ENCODE measurements at places on chromosomes 6 and 20.
A peak's percentile ranks its signal among the peaks of the same experiment; 100 is the strongest.

DNA sequence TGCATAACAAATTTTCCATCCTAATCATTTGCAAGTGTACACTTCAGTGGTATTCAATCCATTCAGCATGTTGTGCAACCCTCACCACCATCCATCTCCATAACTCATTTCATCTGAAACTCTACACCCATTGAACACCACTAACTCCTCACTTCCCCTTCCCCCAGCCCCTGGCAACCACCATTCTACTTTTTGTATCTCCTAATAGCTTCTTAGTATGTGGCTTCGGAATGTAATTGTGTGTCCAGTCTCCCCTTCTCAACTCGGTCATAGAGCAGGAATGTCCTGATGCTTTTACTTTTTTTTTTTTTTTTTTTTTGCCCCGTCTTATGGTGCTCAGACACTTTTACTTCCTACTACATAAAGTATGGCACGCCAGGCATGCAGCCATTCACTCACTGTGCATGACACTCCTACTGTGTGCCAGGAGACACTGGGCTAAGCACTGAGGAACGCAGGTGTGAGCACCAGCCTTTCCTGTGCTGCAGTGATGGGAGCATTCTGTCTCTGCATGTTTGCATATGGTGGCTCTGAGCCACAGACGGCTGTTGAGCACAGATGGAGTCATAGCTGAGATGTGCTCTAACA lies 15.3 kb downstream of the HCK start:
- no peak overlapping the region for H3K4me3 ChIP-seq
- no peaks in the 10 kb centered on the region for H3K36me3 ChIP-seq
- H3K4me1 ChIP-seq, result no peaks in the 10 kb centered on the region
- H3K27ac ChIP-seq, result no peak overlapping the region

- no peak overlapping the region for H3K27ac ChIP-seq
- H3K27me3 ChIP-seq, result no peaks in the 10 kb centered on the region
- no peak for DNase-seq
- H3K4me1 ChIP-seq, result no peaks in the 10 kb centered on the region
- H3K4me3 ChIP-seq, result no peak overlapping the region
Observed at GRCh38 chr6:55957961-55958422, 82.6 kb upstream of the BMP5 start.

DNA sequence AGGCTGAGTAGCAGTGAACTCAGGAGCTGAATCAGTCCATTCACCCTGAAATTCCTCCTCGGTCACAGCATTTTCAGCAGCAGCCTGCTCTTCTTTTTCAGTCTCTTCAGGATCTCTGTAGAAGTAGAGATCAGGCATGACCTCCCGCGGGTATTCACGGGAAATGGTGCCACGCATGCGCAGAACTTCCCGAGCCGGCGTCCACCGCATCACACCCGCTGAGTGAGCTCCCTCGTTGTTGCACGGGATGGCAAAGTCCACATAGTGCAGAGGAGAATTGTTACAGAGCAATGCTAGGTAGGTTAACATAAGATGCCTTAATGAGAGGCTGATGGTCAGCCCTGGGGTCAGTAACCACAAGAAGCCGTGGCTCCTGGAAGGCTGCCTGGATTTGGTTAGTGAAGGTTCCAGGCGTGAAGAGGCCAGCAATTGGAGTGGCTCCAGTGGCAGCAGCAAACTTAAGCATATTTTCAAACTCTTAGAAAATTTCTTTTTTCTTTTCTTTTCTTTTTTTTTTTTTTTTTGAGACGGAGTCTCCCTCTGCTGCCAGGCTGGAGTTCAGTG lies 113.5 kb upstream of the HDAC2 start:
- no peak overlapping the region for H3K4me3 ChIP-seq
- no peaks in the 10 kb centered on the region for H3K36me3 ChIP-seq
- no peaks in the 10 kb centered on the region for H3K4me1 ChIP-seq
- no peak for DNase-seq

- no peak overlapping the region for H3K4me3 ChIP-seq
- H3K27me3 ChIP-seq, result no peaks in the 10 kb centered on the region
- DNase-seq, result no peak
- no peaks in the 10 kb centered on the region for H3K4me1 ChIP-seq
Observed at GRCh38 chr6:16824845-16825685, 63.8 kb upstream of the ATXN1 start.

GRCh38 chr20:2578475-2579192 lies 42.3 kb downstream of the TMC2 start:
- no peaks in the 10 kb centered on the region for H3K4me1 ChIP-seq
- peaks cover 8% of the 10 kb centered on the region for H3K27me3 ChIP-seq
- no peak overlapping the region for H3K27ac ChIP-seq
- no peaks in the 10 kb centered on the region for H3K36me3 ChIP-seq

GRCh38 chr20:58909585-58909984 lies 57.1 kb downstream of the GNAS start:
- peaks cover 27% of the 10 kb centered on the region for H3K4me1 ChIP-seq
- H3K27ac ChIP-seq, result no peak overlapping the region
- H3K4me3 ChIP-seq, result no peak overlapping the region
- no peak for DNase-seq

DNA sequence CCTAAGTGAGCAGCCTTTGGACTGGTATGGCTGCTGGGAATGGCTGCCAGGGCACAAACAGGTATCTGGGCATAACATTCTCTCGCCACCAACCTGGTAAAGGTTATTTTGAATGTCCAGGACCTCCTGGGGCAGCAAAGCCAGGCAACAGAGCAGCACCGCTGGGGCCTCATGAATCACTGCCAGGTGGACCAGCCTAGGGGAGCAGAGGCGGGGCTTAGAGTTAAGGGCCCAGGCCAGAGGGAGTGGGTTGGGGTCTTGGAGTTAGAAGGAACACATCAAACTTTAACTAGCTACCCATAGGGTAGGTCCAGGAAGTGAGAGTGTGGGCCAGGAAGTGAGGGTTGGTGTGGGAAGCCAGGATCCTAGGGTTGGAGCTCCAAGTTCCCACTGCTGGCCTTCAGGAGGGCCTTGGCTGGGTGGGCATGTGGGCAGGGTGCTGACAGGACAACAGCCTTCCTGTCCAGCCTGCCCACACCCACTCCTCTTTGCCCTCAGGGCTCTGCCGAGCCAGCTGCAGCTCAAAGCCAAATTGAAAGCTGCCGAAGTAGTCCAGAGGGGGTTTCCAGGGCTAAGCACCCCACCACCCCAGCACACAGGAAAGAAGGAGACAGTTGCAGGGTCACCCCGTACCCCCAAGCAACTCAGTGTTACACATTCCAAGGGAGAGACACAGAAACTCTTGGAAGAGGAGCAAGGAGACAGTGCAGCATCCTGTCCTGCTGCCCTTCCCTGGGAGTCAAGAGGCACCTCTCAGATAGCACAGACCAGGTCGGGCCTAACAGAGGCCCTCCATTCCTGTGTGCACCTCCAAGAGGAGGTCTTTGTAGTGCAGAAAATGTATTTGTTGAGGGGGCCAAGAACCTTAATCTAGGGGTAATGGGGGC lies 2.6 kb downstream of the NFKBIE start:
- no peaks in the 10 kb centered on the region for H3K27me3 ChIP-seq
- H3K4me1 ChIP-seq, result peaks cover 22% of the 10 kb centered on the region
- no peak overlapping the region for H3K4me3 ChIP-seq
- H3K27ac ChIP-seq, result no peak overlapping the region

- H3K27me3 ChIP-seq, result no peaks in the 10 kb centered on the region
- H3K27ac ChIP-seq, result no peak overlapping the region
- no peak for DNase-seq
- no peaks in the 10 kb centered on the region for H3K4me1 ChIP-seq
- H3K36me3 ChIP-seq, result no peaks in the 10 kb centered on the region
- no peak overlapping the region for H3K4me3 ChIP-seq
Observed at GRCh38 chr20:7841971-7842310, 98.3 kb downstream of the HAO1 start.

GRCh38 chr6:155195903-155196302 lies 67.9 kb upstream of the CLDN20 start:
- no peak for DNase-seq
- H3K36me3 ChIP-seq, result no peaks in the 10 kb centered on the region
- peaks cover 13% of the 10 kb centered on the region for H3K4me1 ChIP-seq
- no peak overlapping the region for H3K27ac ChIP-seq

GRCh38 chr6:167703347-167703746 lies 123.4 kb upstream of the AFDN start:
- DNase-seq, result no peak
- H3K4me3 ChIP-seq, result no peak overlapping the region
- no peaks in the 10 kb centered on the region for H3K27me3 ChIP-seq
- H3K4me1 ChIP-seq, result peaks cover 6% of the 10 kb centered on the region

GRCh38 chr6:137166247-137167098 lies 7.0 kb downstream of the IL22RA2 start:
- H3K27me3 ChIP-seq, result no peaks in the 10 kb centered on the region
- no peaks in the 10 kb centered on the region for H3K36me3 ChIP-seq
- H3K27ac ChIP-seq, result no peak overlapping the region
- no peak overlapping the region for H3K4me3 ChIP-seq
- no peaks in the 10 kb centered on the region for H3K4me1 ChIP-seq
- DNase-seq, result no peak

GRCh38 chr6:87762116-87762515 lies 60.1 kb upstream of the AKIRIN2 start:
- no peak overlapping the region for H3K27ac ChIP-seq
- H3K36me3 ChIP-seq, result no peaks in the 10 kb centered on the region
- H3K4me3 ChIP-seq, result no peak overlapping the region
- no peaks in the 10 kb centered on the region for H3K4me1 ChIP-seq

- H3K36me3 ChIP-seq, result no peaks in the 10 kb centered on the region
- H3K4me1 ChIP-seq, result peaks cover 11% of the 10 kb centered on the region
- no peak overlapping the region for H3K27ac ChIP-seq
Observed at GRCh38 chr20:1287306-1287705, 21.2 kb downstream of the SNPH start.

- no peak overlapping the region for H3K4me3 ChIP-seq
- no peaks in the 10 kb centered on the region for H3K4me1 ChIP-seq
Observed at GRCh38 chr20:1436263-1436662, 30.4 kb downstream of the NSFL1C start.

DNA sequence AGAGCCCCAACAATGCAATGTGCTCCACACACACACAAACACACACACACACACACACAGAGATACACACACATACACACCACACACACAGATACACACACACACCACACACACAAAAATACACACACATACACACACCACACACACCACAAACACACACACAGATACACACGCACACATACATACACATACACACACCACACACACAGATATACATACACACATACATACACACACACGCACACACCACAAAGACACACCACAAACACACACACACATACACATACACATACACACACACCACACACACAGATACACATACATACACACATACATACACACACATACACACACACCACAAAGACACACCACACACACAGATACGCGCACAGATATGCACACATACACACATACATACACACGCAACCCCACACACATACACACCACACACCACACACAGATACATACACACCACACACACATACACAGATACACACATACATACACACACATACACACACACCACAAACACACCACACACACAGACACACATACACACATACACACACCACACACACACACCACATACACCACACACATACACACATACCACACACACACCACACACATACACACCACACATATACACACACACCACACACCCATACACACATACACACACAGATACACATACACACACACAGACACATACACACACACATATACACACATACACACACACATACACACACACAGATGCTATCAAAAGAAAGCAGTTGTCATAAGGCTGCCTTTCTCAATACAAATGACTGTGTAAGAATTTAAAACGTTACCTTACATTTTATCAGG lies 128.0 kb downstream of the FOXC1 start:
- H3K27me3 ChIP-seq, result no peaks in the 10 kb centered on the region
- H3K36me3 ChIP-seq, result no peaks in the 10 kb centered on the region
- no peak overlapping the region for H3K4me3 ChIP-seq

- peak overlapping the region; percentile 36 for H3K27ac ChIP-seq
- DNase-seq, result peak; percentile 73
- peaks cover 88% of the 10 kb centered on the region for H3K4me1 ChIP-seq
- no peak overlapping the region for H3K4me3 ChIP-seq
Observed at GRCh38 chr20:62921119-62921687, 5.1 kb downstream of the DIDO1 start.

DNA sequence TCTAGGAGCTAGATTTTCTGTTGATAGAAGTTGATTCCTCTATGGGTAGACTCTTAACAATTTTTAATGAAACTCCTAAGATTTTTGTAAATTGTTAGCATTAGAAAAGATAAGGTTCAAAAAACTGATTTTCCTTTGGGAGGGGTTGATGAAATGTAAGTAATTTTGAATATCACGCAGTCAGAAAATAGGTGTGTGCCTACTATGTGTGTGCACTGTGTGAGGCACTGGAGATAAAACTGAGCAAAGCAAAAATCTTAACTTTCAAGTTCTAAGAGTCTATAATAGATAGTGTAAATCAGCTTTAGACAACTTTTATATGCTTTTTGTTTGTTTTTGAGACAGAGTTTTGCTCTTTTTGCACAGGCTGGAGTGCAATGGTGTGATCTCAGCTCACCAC lies 53.3 kb downstream of the FAM217A start:
- DNase-seq, result no peak
- H3K27me3 ChIP-seq, result no peaks in the 10 kb centered on the region
- peaks cover 49% of the 10 kb centered on the region for H3K4me1 ChIP-seq
- no peaks in the 10 kb centered on the region for H3K36me3 ChIP-seq
- no peak overlapping the region for H3K4me3 ChIP-seq

DNA sequence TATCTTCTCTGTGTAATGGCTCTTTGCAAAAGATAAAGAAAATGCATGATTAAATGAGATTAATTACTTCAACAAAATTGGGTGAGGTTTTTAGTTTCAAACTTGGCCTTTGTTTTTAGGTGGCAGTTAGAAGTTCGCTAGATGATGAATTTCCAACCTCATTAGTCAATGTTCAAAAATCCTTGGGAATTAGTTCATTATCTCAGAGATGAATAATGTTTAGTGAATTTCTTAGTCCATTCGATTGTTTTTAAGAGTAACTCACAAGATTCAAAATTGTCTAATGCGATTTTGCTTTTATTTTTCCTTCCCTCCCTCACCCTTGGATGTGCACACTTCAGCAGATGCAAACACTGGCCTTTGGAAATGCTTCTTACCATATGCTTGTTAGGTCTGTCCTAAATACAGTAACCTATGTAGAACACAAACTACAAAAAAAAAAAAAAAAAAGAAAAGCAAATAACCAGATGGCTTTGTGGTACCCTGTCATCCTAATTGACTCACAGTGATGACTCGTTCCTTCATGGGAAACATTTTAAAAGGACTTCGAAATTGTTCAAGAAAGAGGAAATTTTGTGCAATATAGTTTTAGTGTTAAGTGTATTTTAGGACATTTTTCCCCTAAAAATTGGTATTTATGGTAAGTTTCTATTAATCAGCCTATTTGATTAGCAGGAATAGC lies 66.7 kb downstream of the FAM229B start:
- H3K4me3 ChIP-seq, result no peak overlapping the region
- no peak for DNase-seq
- H3K27me3 ChIP-seq, result no peaks in the 10 kb centered on the region
- no peaks in the 10 kb centered on the region for H3K4me1 ChIP-seq
- H3K27ac ChIP-seq, result no peak overlapping the region
- no peaks in the 10 kb centered on the region for H3K36me3 ChIP-seq

- H3K36me3 ChIP-seq, result no peaks in the 10 kb centered on the region
- DNase-seq, result no peak
- no peaks in the 10 kb centered on the region for H3K27me3 ChIP-seq
- no peak overlapping the region for H3K4me3 ChIP-seq
- no peak overlapping the region for H3K27ac ChIP-seq
Observed at GRCh38 chr6:63634630-63635029, 972 bp upstream of the PHF3 start.

GRCh38 chr20:25565578-25566157 lies 19.7 kb downstream of the NINL start:
- H3K27ac ChIP-seq, result no peak overlapping the region
- no peak overlapping the region for H3K4me3 ChIP-seq
- H3K27me3 ChIP-seq, result no peaks in the 10 kb centered on the region
- no peaks in the 10 kb centered on the region for H3K4me1 ChIP-seq
- no peak for DNase-seq
